CD4-positive, CD25-positive, alpha-beta regulatory T cell (primary cell): ENCODE measurements at places on chromosomes 16 and 17.

DNA sequence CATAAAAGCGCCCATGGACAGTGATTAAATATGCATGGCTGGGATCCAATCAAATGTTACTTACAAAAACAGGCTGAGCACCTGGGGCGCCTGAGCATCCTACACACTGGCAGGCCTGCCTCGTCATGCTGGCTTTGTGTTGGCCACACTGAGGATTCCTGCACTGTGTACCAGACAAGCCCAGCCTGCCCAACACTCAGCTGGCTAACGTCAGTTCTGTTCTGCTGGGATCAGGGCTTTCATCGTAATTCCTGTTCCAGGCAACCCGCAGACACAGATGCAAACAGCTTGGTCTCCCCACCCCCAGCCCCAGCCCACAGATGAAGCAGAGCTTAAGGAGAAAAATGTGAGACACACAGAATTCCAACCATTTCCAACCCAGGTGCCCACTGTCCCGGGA lies 30.7 kb downstream of the PIMREG start:
- no peak overlapping the region for H3K4me3 ChIP-seq
- no peak for DNase-seq
- no peaks in the 10 kb centered on the region for H3K36me3 ChIP-seq
- no peaks in the 10 kb centered on the region for H3K4me1 ChIP-seq

- H3K36me3 ChIP-seq = no peaks in the 10 kb centered on the region
- no peak within 1 kb of the TSS for H3K4me3 ChIP-seq
- H3K4me1 ChIP-seq = no peaks in the 10 kb centered on the region
Observed at GRCh38 chr17:41184480-41184961, at the start of gene KRTAP4-1. TSS of gene KRTAP4-1 (minus strand) at chr17:41184911. CDS start at chr17:41184854, 57 bp downstream.

GRCh38 chr17:2688351-2689342 lies 22.9 kb downstream of the CLUH start:
- H3K4me3 ChIP-seq = no peak overlapping the region
- DNase-seq = no peak
- no peaks in the 10 kb centered on the region for H3K27me3 ChIP-seq
- H3K27ac ChIP-seq = no peak overlapping the region
- peaks cover 12% of the 10 kb centered on the region for H3K36me3 ChIP-seq

GRCh38 chr17:70976447-70976846 lies 807.1 kb downstream of the KCNJ2 start:
- H3K27me3 ChIP-seq = no peaks in the 10 kb centered on the region
- no peak overlapping the region for H3K27ac ChIP-seq
- no peak for DNase-seq
- no peaks in the 10 kb centered on the region for H3K36me3 ChIP-seq
